ENCODE measurements at places on chromosomes 3 and 15. TPM values are rescaled to one million over a fixed set of nuclear protein-coding genes. Genes with fewer than 3 reads are reported as not detected.

- DNase-seq = no peak
These were observed 13.6 kb downstream of the TBC1D23 start for GRCh38 chr3:100274361-100274760.

The CFAP20DC gene
- 0.99 TPM for total RNA-seq

DNA sequence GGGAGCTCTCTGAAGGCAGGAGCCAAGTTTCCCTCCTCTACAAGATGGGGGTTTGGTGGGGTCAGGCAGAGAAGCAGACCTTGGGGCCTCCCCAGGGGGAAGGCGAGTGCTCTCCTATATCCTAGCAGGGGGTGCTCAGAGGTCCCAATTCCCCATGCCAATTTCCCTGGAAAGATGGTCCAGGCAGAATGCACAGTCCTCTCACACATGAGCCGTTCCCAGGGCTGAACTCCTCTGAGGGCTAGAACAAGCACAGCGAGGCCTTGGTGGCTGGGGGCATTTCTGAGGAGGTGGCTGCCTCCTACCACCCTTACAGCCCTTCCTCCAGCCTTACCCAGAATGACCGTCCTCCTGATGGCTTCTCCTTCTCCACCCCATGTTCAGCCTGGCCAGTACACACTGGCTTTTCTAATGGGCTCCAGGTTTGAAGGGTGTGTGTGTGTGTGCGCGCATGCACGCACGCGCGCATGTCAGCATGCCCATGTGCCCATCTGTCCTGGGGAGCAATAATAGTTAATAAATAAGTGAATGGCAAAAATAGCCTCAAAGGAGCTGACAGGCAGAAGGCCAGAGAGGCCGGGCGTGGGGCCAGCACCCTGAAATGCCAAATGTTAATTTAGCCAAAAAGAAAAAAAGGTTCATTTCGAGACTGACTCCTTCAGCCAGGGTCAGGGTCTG lies 24.4 kb downstream of the ADCY5 start:
- DNase-seq = no peak

DNA sequence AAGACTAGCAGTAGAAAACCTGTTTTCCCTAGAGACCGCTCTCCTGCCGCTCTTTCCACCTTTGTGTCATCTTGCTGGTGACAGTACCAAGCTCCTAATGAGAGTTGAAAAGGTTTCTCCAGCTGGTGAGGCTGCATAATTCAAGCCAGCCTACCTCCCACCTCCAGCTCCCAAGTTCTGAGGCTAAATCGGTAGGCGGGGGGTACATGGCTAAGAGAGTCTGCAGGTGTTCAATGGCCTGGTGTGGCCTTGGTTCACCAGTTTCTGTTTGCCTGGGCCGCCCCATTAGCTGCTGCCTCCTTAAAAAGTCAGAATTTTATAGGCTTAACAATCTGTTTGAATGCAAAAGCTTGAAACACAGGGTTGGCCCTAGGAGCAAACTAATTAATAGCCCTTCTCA lies 262.8 kb downstream of the SLCO3A1 start:
- DNase-seq = no peak

The RASL12 gene
- total RNA-seq = not detected

GRCh38 chr15:78080088-78080460 lies 2.6 kb upstream of the TBC1D2B start:
- no peak for DNase-seq

The XCR1 gene
- not detected for total RNA-seq

GRCh38 chr3:196202516-196202970 lies 8.7 kb downstream of the ZDHHC19 start:
- no peak for DNase-seq

DNA sequence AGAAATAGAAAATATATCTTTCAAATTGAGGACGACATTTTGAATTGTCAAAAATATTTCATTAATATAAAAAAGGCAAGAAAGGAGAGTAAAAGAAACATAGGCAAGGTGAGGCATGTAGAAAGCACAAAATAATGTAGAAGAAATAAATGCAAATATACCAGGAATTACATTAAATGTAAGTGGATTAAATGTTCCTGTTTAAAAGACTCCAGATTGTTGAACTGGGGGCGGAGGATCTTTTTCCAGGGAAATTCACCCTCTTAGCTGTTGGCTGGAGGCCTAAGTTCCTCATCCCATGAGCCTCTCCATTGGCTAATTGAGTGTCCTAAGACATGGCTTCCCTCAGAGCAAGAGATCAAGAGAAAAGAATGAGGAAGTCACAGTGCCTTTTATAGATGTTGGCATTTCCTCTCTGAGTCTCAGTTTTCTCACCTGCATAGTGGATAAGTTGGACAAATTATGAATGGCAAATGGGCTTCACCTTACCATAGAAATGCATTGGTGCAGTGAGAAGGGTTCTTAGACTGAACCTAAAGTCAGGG lies 147.4 kb upstream of the SMAD3 start:
- DNase-seq = no peak

- DNase-seq = no peak
These were observed 8.2 kb downstream of the XYLB start for GRCh38 chr3:38354588-38355330.

The SYNPR gene
- total RNA-seq = not detected

The TUSC7 gene
- not detected for total RNA-seq

DNA sequence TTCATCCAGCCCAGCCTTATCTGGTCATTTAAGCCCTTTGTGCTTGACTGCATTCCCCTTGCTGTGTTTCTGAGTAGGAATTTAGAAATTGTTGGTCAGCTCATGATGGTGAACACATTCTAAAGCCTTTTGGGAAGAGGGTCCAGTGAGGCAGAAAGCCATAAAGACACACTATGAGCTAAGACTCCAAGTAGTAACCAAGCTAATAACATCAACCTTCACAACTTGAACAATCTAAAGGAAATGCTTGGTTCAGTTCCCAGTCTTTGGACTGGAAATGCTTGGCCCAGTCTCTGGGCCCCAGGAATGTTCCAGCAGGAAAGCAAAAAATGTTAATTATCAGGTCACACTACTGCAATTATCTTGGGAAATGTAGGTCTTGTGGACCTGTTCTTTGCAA lies 7.7 kb downstream of the PLSCR1 start:
- DNase-seq = no peak

The SNRPA1 gene
- total RNA-seq = 109 TPM

- DNase-seq = no peak
These were observed 134.8 kb downstream of the THRB start for GRCh38 chr3:24359645-24360462.

GRCh38 chr3:56373386-56373785 lies 94.9 kb downstream of the ERC2 start:
- no peak for DNase-seq

The RHOV gene
- not detected for total RNA-seq

DNA sequence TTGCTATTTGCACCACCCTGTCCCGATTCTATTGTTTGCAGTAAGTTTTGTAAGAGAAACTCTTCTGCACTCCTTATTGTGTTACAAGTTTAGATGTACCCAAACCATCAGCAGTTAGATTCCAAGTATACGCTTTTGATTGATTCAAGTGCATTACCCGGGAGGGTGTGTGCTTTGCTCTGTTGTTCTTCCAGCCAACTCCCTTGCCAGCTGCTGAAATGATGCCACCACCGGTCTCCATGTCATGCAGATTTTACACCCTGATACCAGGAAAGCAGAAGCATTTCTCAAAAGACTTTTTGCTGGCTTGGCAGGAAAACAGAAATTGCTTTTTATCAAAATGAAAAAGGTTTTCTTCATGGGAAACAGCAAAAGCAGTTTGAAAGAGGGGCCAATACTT lies 1006.6 kb upstream of the CFAP20DC start:
- peak; percentile 33 for DNase-seq

DNA sequence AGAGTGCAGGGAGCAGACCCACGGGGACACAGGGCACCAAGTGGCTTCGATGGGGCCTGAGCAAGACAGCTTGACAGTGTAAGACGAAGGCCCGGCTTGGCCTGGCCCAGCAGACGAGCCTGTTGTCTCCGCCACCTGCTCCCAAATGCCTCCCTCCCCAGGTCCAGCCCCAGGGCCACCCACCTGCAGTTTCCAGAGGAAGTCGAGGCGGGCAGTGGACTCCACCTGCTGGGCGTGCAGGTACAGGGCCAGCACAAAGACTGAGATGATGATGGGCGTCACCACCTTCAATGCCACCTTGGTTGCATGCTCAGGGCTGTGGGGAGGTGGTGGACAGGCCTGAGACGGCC lies 94.1 kb downstream of the SEC22A start:
- DNase-seq = no peak

- no peak for DNase-seq
These were observed 70.3 kb downstream of the SLMAP start for GRCh38 chr3:57826245-57826951.

DNA sequence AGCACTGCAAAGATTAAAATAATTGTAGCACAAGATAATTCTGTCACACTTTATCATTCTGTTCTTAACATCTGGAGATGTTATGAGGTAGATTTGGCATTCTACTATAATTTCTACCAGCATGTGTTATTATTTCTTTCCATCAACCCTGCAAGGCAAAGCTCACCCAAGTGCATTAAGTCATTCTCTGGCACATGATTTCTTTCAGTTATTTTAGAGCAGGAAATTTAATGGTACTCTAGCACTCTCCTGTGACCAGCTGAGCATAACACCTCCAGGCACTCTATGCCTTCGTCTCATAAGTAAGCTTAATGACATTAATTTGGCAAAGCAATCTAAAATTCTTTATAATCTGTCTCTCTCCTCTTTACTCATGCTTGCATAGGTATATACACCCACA lies 300.2 kb upstream of the GPR149 start:
- no peak for DNase-seq

The ABI3BP gene
- not detected for total RNA-seq

Measured in activated CD4-positive, alpha-beta T cell treated with anti-CD3 and anti-CD28 coated beads, Interleukin-2, amount 10 ng/mL, durations not matched to agents 7 days and 5 days (primary cell).